ENCODE measurements at places on chromosomes 13 and 19.

GRCh38 chr19:281992-282391 lies 9.2 kb downstream of the PLPP2 start:
- DNase-seq, result no peak

GRCh38 chr13:111992911-111993310 lies 74.0 kb upstream of the SOX1 start:
- DNase-seq, result no peak

GRCh38 chr19:1066748-1067340 lies at the start of gene ARHGAP45:
Gene ARHGAP45 (plus strand): TSS chr19:1067167. CDS start chr19:1067406, 239 bp downstream.
- no peak for DNase-seq

DNA sequence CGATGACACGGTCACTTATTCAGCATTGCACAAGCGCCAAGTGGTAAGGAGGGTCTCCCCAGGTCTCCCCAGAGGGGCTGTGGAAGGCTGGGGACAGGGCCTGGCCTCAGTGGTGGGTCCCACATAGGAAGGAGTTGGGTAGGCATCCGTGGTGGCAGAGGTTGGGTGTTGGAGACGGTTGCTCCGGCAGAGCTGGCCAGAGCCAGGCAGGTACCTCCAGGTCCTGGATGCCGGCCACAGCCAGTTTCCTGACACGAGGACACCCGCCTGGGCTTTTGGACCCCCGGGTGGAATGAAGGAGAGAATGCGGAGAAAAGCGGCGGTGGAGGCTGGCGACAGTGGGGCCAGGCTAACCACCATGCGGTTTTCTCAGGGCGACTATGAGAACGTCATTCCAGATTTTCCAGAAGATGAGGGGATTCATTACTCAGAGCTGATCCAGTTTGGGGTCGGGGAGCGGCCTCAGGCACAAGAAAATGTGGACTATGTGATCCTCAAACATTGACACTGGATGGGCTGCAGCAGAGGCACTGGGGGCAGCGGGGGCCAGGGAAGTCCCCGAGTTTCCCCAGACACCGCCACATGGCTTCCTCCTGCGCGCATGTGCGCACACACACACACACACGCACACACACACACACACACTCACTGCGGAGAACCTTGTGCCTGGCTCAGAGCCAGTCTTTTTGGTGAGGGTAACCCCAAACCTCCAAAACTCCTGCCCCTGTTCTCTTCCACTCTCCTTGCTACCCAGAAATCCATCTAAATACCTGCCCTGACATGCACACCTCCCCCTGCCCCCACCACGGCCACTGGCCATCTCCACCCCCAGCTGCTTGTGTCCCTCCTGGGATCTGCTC lies 1.3 kb upstream of the FFAR1 start:
- no peak for DNase-seq

Measured in RWPE1 (cell line).